ENCODE measurements at places on chromosomes 1 and 21.

- no peak for DNase-seq
Measured at GRCh38 chr1:58857680-58858673, 74.1 kb upstream of the JUN start.

DNA sequence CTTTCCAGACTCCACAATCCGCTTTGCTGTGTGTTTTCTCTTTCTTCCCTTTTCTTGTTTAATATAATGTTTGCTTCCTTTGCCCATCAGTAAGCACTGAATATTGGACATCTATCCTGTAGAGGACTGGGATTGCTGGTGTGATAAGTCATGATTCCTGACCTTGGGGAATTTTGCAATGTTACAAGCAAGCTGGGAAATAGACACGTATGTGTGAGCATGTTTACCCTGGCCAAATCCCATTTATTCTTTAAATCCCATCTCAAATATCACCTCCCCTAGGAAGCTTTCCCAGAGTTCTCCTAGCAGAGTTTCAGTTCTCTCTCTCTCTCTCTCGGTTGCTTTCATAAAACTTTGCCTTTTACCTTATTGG, 155.3 kb downstream of the ROR1 start:
- no peak for DNase-seq

- no peak for DNase-seq
Measured at GRCh38 chr1:69414574-69414973, 153.1 kb upstream of the LRRC7 start.

GRCh38 chr1:79040424-79041082, 34.0 kb upstream of the ADGRL4 start:
- peak; percentile 31 for DNase-seq

DNA sequence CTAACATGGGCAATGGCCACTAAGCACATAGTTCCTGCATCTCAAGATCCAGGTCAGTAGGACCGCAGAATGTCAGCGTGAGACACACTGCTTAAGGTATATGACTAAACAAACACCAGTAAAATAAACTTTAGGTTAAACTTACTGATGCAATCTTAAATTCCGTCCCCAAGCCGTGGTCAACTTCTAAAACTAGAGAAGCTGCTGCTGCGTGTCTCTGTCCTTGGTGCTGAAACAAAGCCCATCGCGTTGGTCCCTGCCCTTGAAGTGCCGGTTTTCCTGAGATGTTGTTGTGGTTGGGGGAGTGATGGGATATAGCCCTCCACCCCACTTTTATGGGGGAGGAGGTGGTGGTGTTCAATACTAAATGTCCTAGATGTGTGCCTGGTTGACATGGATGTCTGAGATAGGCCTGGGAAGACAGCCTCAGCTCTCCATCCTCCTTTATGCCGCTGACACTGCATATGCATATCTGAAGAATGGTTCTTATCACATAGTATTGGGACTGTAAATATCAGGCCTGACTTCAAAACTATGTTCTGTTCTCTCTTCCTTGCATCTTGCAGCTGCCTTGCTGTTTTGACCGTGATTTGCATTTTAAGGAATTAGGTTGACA, 72.0 kb upstream of the KCNA3 start:
- DNase-seq, result peak; percentile 55

DNA sequence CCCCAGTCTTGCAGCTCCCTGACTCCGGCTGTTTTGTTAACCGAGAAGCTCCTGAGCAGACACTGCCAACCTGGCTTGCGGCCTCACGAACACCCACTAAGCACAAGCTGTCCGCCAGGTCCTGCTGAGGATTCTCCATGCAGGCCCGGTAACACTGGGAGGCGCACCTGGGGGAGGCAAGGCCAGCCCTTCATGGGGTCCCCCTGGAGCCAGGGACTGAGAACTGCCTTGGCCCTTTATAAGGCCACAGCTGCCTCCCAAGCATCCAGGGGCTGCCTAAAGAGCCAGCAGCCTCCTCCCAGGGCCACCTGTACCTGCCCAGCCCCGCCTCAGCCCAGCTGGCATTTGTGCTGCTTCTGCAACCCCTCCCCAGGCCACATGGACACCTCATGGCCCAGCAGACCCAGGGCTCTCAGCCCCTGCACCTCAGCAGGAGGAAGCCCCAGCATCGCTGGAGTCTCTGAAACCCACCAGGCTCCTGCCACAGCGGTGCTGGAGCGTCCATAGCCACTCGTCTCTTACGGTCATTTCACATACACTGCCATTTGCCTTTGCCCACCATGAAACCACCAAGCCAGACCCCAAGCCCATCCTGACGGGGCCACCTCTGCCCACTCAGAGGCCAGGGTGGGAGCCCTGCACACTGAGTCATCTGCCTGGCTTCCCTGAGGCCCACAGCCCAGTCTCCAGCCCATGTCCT, 82.5 kb downstream of the NPHP4 start:
- DNase-seq, result no peak

DNA sequence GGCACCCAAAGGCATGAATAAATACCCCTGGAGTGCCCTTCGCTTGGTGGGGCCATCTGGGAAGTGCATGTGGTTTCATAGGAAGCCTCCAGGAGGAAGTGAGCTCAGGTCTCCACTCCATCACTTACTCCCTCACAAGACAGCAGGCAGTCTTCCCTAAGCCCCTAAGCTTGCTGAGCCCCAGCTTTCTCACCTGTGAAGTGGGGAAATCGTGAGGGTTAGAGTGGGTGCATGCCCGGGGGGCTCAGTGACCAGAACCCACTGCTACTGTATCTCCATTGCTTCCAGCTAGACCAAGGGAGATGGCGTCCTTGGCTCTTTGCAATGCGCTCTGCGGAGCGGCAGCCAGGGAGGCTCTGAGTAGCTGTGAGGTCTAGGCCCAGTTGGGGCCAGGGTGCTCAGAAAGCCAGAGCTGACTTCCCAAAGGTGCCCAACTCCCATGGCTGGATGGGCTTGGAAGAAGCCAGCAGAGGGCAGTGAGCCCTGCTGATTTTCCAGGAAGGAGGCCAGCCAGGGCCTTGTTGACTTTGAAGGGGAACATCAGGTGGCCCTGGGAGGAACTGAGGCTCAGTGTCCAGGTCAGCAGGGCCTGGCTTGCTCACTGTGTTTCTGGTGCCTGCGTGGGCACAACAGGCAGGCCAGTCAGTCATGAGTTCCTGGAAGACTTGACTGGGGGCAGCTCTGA, 27.3 kb downstream of the CDCP2 start:
- DNase-seq, result no peak

DNA sequence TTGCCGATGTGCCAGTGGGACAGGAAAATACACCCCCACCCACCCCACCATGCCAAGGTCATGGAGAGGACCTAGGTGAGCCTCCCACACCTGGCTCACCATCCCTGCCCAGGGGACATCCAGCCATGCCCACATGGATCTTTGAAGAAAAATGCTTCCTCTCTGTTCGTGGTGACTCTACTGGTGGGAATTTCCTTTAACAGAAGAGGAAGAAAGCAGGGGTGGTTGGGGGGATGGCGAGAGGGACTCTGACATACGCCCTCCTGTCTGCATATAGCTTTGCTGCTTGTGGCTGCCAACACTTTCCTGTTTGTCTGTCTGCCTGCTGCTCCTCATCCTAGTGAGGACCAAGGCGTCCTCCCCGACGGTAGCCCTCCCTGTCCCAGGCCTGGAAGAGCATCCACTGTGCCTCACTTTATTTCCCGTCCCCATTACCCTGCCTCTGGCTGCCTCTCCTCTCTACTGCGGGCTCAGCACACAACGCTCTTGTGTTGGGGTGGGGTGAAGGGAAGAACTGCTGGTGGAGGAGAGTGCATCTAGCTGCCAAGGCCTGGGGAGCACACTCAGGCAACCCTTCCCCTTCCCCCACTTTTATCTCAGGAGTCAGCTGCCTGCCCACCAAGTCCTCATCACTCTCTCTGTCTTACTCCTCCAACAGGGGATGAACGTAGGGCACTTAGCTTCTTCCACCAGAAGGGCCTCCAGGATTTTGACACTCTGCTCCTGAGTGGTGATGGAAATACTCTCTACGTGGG, 2.5 kb downstream of the SEMA4A start:
- no peak for DNase-seq

- DNase-seq, result no peak
Measured at GRCh38 chr1:31366796-31367195, 6.1 kb downstream of the FABP3 start.

- DNase-seq, result no peak
Measured at GRCh38 chr1:36864182-36864822, 170.0 kb downstream of the GRIK3 start.

GRCh38 chr21:43827015-43827611, 37.7 kb downstream of the RRP1 start:
- peak; percentile 85 for DNase-seq

GRCh38 chr1:169070547-169070946, 35.9 kb upstream of the ATP1B1 start:
- DNase-seq, result no peak

- DNase-seq, result peak; percentile 12
Measured at GRCh38 chr1:196324345-196324744, 283.9 kb downstream of the KCNT2 start.

DNA sequence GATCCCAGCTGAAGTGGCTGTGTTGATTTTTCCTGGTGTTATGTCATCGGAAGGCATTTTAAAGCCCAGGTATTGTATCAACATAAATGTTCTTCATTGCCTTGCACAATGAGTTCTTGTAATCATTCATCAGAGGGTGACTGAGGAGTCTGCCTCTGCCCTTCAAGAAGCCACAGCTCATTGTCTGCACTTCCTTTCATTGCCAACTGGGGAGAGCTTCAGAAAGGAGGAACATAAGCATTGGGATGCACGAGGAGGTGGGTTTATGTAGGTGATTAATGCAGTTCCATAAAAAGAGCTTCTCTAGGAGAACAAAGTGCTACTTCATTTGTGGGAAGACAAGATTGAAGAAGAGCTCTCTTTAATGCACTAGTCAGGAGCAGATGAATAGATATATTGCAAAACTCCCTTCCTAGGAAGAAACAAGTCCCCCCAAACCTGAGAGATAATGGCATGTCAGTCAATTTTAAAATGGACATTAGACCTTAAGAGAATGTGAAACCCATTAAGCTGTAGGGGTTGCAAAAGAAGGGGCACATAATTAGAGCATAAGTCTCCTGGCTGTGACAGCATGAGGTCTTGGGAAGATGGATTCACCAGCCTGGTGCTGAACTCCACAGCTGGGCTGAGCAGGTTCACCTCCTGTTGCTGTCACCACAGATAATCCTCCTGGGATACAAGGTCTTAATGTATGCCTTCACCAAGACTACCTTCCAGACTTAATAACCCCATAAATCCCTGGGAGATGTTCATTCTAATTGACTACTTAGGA, 124.6 kb downstream of the BACH1 start:
- DNase-seq, result no peak

GRCh38 chr1:214847071-214847810, 235.3 kb upstream of the KCNK2 start:
- DNase-seq, result no peak

GRCh38 chr1:201275253-201275666, 8.0 kb upstream of the PKP1 start:
- peak; percentile 91 for DNase-seq

DNA sequence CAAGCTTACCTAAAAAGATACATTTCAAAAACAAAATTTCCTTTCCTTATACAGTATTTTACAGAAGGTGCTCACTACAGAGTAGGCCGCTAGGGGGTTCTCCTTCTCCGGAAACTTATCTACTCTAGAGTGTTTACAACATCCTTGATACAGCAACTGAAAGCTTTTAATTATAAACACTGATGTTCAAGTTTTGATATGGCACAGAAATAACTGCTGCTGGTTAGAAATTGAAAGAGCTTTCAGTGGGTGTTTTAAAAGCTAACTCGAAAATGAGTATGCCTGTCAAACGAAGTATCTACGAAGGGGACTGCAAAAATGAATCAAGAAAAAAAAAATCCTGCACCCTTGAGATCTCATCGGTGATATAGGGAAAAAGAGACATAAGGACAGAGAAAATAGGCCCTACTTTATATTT, 1.0 kb downstream of the YOD1 start:
- peak; percentile 79 for DNase-seq

DNA sequence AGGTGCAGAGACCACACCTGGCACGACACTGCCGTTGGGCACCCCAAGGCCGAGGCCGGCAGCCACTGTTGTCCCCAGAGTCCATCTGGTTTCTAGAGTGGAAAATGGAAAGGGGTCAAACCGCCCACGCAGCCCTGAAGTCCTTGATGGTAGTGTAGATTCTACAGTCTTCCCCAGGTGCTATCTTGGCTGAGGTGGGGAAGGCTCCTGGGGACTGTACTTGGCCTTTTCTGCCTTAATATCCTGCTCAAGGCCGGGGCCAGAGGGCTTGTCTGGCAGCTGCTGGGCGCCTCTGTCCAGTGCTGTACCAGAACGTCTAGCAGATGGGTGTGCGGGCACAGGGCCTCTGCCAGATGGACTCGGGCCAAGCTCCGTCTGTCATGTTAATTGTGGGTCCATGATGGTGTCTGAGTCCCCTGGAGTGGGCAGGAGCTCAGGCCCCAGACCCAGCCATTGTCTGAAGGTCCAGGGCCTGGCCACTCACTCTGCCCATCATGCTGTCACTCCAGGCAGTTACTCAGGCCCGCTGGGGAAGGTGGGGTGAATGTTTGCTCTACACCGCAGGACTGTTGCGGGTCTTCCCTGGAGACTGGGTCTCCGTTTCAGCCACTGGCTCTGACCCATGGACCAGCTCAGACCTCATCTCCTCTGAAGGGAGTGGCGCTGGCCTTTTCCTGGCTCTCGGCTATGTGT, 161.9 kb upstream of the COL6A1 start:
- no peak for DNase-seq

DNA sequence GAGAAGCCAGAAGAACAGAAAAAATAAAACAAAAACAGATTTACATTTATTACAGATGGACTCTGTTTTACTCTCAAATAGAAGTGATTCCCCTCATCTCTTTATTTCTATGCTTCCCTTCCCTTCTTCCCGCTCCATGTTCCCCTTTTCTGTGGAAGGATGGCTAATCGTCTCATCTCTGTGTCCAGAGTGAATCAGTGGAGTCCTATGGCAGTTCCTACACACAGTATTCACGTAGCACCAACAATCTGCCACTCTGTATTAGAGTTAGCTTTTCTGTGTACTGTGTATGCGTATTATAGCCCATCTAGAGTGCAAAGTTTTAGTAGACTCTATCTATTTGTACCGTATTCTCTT, 6.8 kb upstream of the ERO1B start:
- DNase-seq, result no peak

GRCh38 chr1:64116537-64116936, 86.9 kb upstream of the UBE2U start:
- DNase-seq, result no peak

- DNase-seq, result no peak
Measured at GRCh38 chr1:169478094-169478672, 7.6 kb downstream of the SLC19A2 start.

- DNase-seq, result no peak
Measured at GRCh38 chr1:36876990-36877389, 157.3 kb downstream of the GRIK3 start.

- no peak for DNase-seq
Measured at GRCh38 chr1:180153032-180153431, 1.6 kb upstream of the QSOX1 start.

GRCh38 chr1:38788341-38789336, 70.9 kb downstream of the RRAGC start:
- DNase-seq, result no peak

- peak; percentile 82 for DNase-seq
Measured at GRCh38 chr1:85611425-85611824, 30.9 kb downstream of the CCN1 start.

Measured in ELR (cell line).